ENCODE measurements at places on chromosomes 1 and 21.

DNA sequence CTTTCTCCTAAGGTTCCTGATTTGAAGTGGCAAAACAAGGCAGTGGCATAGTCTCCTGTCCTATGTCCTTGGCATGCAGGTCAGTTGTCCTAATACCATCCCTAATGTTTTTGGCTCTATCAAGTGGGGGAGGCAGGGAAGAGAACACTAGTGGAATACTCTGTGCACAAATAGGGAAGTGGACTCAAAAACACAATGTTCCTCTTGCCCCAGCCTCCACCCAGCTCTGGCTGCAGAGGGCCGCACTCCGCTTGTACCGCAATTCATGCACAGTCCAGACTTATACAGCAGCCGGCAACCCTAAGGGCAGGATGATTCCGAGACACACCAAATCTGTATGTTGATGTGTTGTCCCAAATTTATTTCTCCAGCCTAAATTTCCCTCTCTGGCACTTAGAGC lies 14.5 kb downstream of the PLEKHO1 start:
- no peak overlapping the region for H3K4me3 ChIP-seq
- peaks cover 24% of the 10 kb centered on the region for H3K4me1 ChIP-seq
- no peaks in the 10 kb centered on the region for H3K27me3 ChIP-seq
- no peak overlapping the region for H3K27ac ChIP-seq

- no peak overlapping the region for H3K4me3 ChIP-seq
- H3K27ac ChIP-seq: no peak overlapping the region
- peaks cover 39% of the 10 kb centered on the region for H3K36me3 ChIP-seq
- H3K27me3 ChIP-seq: no peaks in the 10 kb centered on the region
Observed at GRCh38 chr21:33578214-33578613, 10.3 kb downstream of the DONSON start.

GRCh38 chr1:160032165-160032820 lies 503 bp upstream of the PIGM start:
- peak overlapping the region; percentile 90 for H3K4me3 ChIP-seq
- H3K36me3 ChIP-seq: peaks cover 4% of the 10 kb centered on the region
- peaks cover 21% of the 10 kb centered on the region for H3K4me1 ChIP-seq
- no peak for DNase-seq
- H3K27ac ChIP-seq: peak overlapping the region; percentile 86

GRCh38 chr1:59814901-59815825 lies at the start of gene HOOK1:
TSS of gene HOOK1 (plus strand) at chr1:59814949. CDS start at chr1:59815118, 169 bp downstream.
- H3K36me3 ChIP-seq: peaks cover 6% of the 10 kb centered on the region
- H3K27me3 ChIP-seq: peaks cover 20% of the 10 kb centered on the region
- DNase-seq: no peak
- peaks cover 5% of the 10 kb centered on the region for H3K4me1 ChIP-seq

- H3K36me3 ChIP-seq: peaks cover 25% of the 10 kb centered on the region
- no peak for DNase-seq
- H3K4me1 ChIP-seq: peaks cover 40% of the 10 kb centered on the region
- no peak overlapping the region for H3K27ac ChIP-seq
- H3K4me3 ChIP-seq: peak overlapping the region; percentile 72
Observed at GRCh38 chr1:197919346-197920066, 2.3 kb downstream of the LHX9 start.

- no peak overlapping the region for H3K4me3 ChIP-seq
- H3K27me3 ChIP-seq: no peaks in the 10 kb centered on the region
- DNase-seq: no peak
- peaks cover 17% of the 10 kb centered on the region for H3K36me3 ChIP-seq
- H3K4me1 ChIP-seq: no peaks in the 10 kb centered on the region
Observed at GRCh38 chr1:32042330-32042729, 28.7 kb downstream of the KHDRBS1 start.

Data from effector memory CD8-positive, alpha-beta T cell (primary cell).